Head of caudate nucleus (tissue), 42 donors: ENCODE measurements at places on chromosomes 3 and 15.
A peak's percentile ranks its signal among the peaks of the same experiment; 100 is the strongest.

GRCh38 chr3:155949453-155950217, 79.2 kb downstream of the GMPS start:
- DNase-seq, result no peak

DNA sequence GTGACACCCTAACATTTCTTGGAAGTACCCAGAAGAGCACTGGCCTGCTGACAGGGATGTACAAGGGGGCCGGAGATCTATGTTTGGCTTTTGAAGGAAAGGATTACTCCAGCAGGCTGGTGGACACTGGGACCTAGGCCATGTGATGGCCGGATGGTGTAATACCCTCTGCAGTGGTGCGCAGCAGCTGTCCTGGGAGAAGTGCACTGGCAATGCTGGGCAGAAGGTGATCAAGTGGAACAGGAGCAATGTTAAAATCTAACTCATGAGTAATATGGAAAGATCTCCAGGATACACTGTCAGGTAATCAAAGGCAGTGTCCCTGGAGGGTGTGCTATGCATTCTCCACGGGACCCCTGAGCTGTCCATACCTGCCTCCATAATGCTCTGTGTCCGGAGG, 71.2 kb upstream of the POMGNT2 start:
- no peak for DNase-seq

DNA sequence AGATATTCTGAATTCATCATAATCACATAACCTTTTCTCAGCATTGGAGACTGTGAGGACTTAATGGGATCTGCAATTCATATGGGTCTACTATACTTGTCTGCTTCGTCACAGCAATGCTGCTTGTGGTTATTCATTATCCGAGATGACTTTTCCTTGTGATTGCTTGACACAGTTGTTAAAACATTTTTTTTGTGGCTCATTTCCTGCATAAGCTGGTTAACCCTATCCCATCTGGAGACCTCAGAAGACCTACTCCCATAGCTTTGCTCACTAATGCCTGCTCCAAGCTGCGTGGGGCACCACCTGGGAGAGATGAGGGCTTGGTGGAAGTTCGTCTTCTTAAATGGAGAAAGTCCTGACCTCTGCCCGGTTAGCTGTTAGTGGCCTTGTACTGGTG, 360.8 kb downstream of the CHST2 start:
- no peak for DNase-seq

- DNase-seq, result no peak
These were observed 1.9 kb upstream of the ULK4 start for GRCh38 chr3:41963823-41964222.

DNA sequence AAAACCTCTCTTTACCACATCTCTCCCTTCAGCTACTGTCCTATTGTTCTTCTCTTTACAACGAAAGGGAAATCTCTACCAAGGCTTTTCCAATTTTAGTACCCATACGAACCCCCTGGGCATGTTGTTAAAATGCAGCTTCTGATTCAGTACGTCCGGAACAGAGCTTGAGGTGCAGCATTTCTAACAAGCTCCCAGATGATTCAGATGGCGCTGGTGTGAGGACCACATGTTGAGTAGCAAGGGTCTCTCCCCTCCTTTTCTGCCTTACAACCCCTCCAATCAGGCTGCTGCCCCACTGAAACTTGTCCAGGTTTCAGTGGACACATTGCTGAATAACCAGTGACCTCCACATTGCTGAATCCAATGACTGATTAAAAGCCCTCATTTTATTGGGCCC, 177.1 kb upstream of the FEZF2 start:
- no peak for DNase-seq

DNA sequence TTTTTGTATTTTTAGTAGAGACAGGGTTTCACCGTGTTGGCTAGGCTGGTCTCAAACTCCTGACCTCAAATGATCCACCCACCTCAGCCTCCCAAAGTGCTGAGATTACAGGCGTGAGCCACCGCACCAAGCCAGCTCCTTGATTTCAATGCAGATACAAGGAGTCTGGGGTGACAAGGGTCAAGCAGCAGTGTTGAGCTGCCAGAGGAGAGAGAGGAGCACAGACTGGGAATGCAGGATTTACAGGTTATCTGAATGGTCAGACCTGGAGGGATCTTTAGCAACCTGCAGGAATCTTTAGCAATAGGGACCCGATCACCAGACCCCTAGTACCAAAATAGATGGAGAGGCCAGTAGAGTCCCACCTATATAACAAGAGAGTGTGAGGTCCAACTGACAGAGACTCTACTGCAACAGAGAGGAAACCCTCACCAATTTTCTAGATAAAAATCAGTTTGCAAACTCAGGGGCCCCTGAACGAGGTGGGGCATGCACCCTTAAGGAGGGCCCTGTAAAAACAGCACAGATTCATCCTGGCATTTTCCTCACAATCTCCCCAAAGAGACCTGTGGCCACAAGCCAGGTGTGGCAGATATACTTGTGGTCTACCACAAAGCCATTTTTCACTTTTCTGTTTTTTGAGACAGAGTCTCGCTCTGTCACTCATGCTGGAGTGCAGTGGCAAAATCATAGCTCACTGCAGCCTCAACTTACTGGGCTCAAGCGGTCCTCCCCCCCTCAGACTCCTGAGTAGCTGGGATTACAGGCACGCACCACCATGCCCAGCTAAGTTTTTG, 10.7 kb upstream of the SHISA5 start:
- no peak for DNase-seq

- DNase-seq, result no peak
These were observed 8.9 kb upstream of the COMMD4 start for GRCh38 chr15:75327005-75327404.

DNA sequence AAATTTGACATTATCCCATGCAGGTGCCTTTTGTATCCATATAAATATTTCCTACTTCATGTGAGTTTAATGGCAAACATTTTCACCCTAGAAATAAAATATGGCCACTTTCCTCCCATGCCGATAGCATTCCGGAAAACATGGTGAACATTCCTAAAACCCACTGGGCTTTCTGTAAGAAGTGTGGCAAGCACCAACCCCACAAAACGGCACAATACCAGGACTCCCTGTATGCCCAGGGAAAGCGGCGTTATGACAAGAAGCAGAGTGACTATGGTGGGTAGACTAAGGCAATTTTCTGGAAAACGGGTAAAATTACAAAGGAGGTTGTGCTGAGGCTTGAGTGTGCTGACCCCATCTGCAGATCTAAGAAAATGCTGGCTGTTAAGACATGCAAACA, 7.6 kb downstream of the ANXA2 start:
- DNase-seq, result no peak

GRCh38 chr15:39888809-39889208, 31.3 kb downstream of the GPR176 start:
- no peak for DNase-seq

DNA sequence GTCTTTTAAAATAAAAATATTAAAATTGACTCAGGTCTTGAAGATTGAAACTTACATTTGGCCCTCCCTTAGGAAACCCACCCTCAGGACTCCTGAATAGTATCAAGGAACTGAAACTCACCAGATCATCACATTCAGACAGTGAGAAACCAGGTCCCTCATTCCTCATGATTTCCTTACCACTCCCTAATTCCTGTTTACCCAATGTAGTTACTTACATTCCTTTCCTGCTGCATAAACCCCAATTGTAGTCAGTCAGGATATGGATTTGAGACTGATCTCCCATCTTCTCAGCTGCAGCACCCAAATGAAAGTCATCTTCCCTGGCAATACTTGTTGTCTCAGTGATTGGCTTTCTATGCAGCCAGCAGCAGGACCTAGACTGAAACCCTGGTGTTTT, 8.6 kb downstream of the ATP13A4 start:
- no peak for DNase-seq

DNA sequence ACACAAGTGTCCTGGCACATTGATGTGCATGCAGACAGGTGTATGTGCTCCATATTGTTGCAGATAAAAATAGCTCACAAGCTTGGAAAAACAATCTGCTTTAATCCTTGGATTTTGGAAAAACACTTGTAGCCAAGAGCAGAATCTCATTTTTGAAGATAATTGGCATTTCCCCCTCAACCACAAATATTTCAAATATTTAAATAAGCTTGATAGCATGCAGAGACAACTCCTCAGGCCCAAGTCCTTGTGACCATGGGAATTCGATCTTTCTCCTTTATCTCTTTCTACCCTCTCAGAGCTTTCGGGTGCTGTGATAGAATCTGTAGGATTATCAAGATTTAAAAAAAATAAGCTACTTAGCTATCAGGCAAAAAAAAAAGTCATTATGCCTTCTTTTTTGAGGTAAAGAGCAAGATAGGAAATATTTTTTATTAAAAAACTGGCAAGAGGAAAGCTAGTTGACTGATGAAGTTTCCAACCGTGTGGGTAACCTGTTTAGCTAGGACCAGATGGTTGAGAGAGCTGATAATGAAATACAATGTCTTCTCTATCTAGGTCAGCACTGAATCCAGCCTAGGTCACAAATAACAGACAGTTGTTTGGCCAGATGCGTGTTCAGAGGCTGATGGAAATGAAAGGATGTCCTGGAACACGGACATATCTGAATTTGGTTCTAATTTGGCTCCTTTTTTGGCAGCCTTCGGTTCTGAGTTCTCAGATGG, 54.9 kb upstream of the SNRK start:
- DNase-seq, result no peak

GRCh38 chr15:28955160-28955992, 69.6 kb downstream of the APBA2 start:
- DNase-seq, result no peak

DNA sequence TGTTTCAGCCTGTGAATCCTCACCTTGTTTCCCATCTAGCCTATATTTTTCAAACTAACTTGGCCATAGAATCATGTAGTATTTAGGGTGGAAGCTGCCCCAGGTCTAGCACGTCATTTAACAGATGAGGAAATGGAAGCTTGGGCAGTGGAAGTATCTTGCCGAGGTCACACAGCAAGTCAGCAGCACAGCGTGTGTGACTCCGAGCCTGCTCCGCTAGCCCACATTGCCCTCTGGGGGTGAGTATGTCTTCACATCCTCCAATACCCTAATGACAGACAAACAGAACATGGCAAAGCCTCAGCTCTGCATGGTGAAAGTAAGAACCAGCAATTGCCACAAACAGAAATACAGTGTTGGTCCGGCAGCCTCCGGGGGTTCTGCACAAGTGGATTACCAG, 2.2 kb upstream of the CCR5 start:
- peak; percentile 51 for DNase-seq

DNA sequence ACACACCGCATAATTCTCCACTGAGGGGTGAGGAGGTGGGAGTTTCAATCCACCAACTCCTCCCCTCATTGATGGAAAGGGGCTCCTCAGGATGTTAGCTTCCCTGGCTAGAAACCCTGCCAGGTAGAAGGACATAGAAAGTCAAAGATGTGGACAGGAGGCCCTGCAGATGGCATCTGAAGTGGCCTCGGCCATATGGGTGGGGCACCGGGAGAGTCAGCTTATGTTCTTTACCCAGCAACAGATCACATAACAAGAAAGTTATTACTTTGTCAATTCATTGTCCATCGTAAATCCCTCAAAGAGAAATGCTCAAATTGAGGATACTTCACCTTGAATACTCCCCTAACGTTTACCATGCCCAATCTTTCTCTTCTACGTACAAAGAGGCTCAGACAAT, 97.3 kb upstream of the ARHGEF3 start:
- DNase-seq, result no peak

DNA sequence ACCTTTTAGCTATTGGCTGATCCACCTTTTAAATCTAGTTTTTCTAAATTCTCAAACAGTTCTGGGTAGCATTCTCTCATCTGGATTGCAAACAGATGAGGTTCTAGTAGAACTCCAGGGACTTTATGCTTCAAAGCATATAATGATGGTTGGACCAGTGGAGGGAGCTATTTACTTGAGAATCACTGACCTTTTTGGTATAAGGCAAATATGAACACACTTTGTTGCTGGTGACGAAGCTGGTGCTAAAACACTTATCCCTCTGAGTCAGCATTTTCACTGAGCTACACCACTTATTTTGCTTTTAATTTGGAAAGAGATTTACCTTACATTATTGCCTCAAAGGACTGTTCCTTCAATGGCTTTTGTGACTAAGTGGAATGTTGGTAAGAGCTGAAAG, 58.6 kb upstream of the SLITRK3 start:
- DNase-seq, result no peak

- no peak for DNase-seq
These were observed 2.2 kb downstream of the RPL4 start for GRCh38 chr15:66502491-66502890.

DNA sequence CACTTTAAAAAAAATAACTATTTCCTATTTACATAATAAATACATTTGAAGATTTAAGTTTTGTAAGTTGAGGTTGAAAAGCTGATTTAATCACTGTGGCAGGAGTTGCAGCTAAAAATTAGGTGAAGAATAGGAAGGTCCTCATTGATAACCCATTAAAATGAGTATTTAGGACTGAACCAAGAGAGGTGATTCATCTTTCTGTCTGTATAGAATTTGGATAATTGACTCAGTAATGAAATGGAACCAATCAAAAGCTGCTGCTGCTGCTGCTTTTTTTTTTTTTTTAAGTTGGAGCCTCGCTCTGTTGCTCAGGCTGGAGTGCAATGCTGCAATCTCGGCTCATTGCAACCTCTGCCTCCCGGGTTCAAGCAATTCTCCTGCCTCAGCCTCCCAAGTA, 190.5 kb downstream of the KLHL25 start:
- no peak for DNase-seq

- DNase-seq, result no peak
These were observed 48.3 kb upstream of the CTDSPL start for GRCh38 chr3:37813403-37813802.

- DNase-seq, result no peak
These were observed 124.3 kb downstream of the ZNF280D start for GRCh38 chr15:56608993-56609392.

GRCh38 chr3:19250959-19251610, 102.8 kb downstream of the KCNH8 start:
- DNase-seq, result peak; percentile 52

- no peak for DNase-seq
These were observed 204.6 kb upstream of the STRIT1 start for GRCh38 chr3:155497930-155498647.

DNA sequence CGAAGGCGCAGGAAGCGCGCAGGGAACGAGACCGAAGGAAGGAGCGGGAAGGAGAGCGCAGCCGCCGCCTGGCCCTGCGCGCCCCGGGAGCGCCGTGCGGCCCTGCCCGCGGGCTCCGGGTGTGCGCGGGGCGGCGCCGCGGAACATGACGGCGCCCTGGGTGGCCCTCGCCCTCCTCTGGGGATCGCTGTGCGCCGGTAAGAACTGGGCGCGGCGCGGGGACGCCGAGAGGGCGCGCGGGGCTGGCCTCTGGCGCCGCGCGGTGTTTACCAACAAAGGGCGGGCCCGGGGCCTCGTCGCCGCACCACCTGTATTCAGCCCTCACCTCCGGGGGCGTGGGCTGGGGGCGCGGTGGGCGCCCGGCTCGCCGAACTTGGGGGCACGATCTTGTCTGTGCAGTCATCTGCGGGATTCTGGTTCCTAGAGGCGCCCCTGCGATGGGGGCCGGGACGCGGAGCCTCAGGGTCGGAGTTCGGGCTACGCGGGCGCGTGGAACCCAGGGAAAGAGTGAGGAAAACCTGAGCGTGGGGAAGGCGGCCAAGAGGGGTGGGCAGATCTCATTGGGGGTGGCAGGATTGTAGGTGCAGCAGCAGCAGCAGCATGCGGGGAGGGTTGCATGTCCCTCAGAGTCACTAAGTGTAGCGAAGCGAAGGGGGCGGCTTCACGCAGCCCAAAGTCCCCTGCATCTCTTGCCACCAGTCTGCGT, 641 bp downstream of the ACVR2B start:
- peak; percentile 67 for DNase-seq
